ENCODE measurements at places on chromosomes 2 and 18.

DNA sequence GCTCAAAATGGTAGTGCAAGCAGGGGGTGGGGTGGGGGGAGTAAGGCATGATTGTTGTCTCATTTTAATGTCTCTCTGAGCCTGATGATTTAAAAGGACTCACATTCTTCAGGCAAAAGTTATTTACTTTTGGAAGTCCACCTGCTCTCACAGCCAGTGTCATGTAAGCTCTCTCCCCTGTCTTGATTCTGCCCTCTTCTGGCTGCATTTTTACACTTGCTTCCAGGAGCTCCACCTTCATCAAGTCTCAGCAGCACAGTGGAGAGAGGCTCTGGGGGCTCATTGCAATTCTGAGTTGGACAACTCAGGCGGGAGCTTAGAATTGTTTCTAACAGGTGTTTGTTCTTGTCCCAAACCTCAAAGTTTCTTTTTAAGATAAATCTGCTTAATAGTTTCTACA, 39.2 kb downstream of the GNAL start:
- DNase-seq, result no peak

- DNase-seq, result no peak
Observed at GRCh38 chr2:43302182-43302960, 76.0 kb upstream of the ZFP36L2 start.

GRCh38 chr2:75500633-75501032, 60.1 kb downstream of the EVA1A start:
- DNase-seq, result no peak

DNA sequence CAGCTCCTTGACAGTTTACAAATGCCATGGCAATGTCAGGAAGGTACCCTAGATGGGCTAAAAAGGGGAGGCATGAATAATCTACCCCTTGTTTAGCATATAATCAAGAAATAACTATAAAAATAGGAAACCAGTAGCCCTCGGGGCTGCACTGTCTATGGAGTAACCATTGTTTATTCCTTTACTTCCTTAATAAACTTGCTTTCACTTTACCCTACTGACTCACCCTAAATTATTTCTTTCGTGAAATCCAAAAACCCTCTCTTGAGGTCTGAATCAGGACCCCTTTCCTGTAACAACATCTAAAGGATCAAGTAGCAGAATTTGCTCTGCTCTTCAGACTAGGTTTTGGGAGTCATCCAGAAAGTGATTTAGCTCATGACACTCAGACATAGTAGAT, 43.7 kb downstream of the CD8B2 start:
- DNase-seq, result no peak

DNA sequence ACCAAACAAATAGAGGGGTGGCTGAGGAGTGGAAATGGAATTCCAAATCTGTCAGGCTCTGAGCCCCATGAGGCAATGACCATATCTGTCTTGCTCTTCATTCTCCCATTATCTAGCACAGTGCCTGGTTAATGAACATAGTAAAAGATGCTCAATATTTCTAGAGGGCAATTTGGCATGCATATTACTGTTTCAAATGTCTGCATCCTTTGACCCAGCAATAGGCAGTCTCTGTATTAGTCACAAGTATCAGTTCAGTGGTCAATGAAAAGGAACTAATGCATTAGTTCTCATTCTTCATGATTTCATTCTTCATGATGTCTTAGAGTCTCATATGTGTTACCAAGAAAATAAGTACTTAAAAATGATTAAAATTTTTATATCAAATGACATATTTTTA, 28.4 kb upstream of the MALL start:
- DNase-seq, result no peak

DNA sequence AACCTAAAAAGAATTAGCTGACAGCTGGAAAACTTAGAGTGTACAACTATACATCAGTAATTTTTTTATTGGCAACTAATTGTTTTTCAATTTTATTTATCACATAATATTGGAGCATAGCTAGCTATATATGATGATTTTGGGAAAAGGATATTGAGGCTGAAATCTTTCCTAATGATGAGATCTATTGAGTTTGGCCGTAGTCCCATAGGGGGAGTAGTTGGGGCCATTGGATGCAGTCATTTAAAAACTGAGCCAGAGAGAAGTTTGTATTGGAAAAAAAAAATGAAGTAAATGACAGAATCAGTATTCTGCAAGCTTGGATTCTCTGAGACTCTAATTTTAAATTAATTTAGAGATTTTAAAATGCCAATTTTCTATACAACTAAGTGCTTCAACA, 179.8 kb downstream of the LTBP1 start:
- no peak for DNase-seq

GRCh38 chr2:62539606-62540407, 33.8 kb upstream of the TMEM17 start:
- DNase-seq, result no peak

GRCh38 chr18:35597758-35598157, 16.2 kb downstream of the GALNT1 start:
- no peak for DNase-seq

DNA sequence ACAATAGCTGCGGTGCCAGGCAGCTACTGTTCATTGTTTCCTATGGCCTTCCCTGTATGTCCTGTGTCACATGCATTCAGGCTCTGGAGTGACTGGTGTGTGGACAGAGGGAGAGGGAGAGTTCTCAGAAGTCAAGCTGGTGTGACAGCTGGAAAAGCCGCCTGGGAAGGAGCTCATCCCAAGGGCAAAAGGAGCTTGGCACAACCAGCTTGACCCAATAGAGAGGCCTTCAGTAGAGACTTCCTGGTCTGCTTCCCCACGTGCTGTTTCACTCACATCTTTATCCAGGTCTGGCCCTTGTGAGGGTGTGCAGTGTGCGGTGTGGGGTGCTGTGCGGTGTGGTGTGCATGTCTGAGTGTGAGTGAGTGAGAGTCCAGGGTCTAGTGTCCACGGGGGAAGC, 11.1 kb upstream of the NT5DC4 start:
- DNase-seq, result no peak

DNA sequence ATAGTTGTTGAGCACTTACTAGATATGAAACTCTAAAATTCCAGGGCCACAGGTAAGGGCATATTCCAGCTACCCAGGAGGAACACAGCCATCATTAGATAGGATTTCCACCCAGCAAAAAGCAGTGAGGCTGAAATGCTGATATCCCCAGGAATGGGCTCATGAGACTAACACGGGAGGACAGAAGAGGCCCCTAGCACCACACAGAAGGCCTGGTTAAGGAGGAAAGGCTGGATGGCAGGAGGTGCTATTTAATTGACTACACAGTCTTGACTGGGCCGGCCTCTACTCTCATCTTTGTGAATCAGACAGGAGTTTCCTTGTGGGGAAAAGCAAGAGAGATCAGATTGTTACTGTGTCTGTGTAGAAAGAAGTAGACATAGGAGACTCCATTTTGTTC, 61.7 kb downstream of the MRPL35 start:
- no peak for DNase-seq

- DNase-seq, result no peak
Observed at GRCh38 chr2:212539072-212539880, 674 bp upstream of the ERBB4 start.

DNA sequence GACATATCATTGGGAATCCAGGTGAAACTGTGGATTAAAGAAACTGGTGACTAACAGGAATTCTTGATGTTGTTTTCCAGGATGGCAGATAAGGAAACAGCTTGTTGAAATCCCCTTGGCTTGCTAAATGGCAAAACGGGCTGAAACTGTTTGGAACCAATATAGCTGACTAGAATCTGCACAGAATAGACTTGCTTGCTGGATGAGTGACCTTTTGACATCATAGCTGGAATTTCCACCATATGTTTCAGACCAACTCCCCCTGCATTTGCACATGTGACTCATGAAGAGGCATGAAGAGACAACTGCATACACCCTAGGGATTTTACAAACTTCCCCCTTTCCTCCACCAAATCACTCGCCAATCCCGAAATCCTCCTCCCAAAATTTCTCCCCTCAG, 87.7 kb upstream of the LYPD1 start:
- DNase-seq, result no peak

GRCh38 chr2:43328832-43329231, 102.4 kb upstream of the ZFP36L2 start:
- DNase-seq, result no peak

- no peak for DNase-seq
Observed at GRCh38 chr2:16609786-16610185, 55.8 kb downstream of the CYRIA start.

GRCh38 chr2:71018625-71019024, 24.0 kb upstream of the TEX261 start:
- no peak for DNase-seq

- no peak for DNase-seq
Observed at GRCh38 chr2:104873689-104874054, 19.8 kb downstream of the POU3F3 start.

DNA sequence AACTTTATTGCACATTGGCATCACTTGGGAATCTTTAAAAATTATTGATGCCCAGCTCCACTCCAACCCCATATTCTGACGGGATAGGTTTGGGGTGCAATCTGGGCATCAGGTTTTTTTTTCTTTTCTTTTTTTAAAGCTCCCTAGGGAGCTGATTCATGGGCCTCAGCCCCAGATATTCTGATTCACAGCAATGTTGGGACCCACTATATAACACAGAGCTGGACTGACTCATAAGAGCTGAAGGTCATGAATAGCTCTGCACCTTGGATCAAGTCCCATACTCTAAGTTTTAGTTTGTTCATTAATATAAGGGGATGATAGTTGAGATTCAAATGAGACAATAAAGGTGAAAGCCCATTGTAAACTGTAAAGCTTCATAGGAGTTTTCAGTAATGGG, 191.1 kb upstream of the REV1 start:
- DNase-seq, result no peak

GRCh38 chr2:132416723-132417395, at the start of gene GPR39:
TSS of gene GPR39 (plus strand) at chr2:132416805.
- no peak for DNase-seq

DNA sequence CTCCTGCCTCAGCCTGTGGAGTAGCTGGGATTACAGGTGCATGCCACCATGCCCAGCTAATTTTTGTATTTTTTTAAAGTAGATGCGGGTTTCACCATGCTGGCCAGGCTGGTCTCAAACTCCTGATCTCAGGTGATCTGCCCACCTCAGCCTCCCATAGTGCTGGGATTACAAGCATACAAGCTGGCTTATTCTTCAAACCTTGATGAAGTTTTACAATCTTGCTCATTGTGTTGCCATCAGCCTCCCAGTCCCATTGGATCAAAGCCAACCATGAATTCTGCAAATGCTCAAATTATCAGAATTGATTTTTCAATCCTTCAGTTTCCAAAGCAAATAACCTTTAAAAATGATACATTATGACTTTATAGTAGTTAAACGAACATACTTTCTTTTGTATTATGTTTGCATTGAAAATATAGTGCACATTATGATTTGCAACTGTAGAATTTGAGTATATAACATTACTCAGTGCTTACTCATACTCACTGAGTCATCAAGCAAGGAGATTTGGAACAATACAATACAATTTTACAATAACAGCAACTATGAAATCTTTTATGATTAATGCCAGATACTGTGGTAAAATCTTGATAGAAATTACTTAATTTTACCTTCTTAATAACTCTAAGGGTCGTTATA, 1491.9 kb upstream of the CELF4 start:
- DNase-seq, result no peak

- DNase-seq, result no peak
Observed at GRCh38 chr2:63875131-63875527, 33.4 kb downstream of the UGP2 start.

GRCh38 chr2:8638327-8638726, 43.5 kb upstream of the ID2 start:
- DNase-seq, result no peak

- no peak for DNase-seq
Observed at GRCh38 chr2:240648650-240649275, 23.5 kb downstream of the GPR35 start.

- DNase-seq, result no peak
Observed at GRCh38 chr18:30277676-30278075, 764.9 kb downstream of the DSC3 start.

DNA sequence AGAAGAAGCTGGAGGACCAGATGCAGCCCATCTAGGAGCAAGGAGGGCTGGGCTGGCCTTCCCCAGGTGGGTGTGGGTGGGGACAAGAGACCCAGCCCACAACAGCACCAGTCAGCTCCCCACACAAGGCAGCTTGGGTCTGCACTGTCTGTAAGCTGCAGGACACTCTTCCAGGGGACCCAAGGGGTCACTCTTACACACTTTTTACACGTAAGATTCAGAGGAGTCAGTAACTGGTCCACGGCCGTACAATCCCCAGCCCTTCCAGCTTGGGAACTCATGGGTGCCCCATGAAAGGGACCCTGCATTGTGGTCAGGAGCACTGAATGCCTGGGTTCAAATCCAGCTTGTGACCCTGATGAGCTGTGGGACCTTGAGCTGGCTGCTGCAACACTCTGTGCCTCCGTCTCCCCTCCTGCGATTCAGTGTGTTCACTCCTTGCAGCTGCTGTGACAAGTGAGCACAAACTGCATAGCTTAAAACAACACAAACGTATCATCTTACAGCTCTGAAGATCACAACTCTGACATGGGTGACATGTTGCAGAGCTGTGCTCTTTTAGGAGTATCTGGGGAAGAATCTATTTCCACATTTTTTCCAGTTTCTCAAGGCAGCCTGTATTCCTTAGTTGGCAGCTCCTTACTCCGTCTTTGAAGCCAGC, 11.1 kb upstream of the SLC66A3 start:
- no peak for DNase-seq

DNA sequence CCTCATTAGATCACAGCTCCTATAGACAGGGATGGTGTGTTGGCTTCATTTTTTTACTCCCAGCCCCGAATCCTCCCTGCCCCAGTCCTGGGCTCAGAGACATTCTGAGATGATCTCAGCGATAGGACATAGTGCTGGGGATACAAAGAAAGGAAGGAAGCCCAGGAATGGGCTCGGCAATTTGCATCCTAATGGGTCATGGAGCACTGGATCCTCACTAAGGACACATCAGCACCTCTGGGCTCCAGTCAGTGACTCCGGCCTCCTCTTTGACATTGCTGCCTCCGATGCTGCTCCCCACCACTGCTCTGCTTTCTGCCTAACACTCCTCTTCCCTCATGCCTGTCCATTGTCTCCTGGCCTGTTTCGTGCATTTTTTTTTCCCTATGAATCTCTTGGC, 489.1 kb downstream of the STK39 start:
- no peak for DNase-seq

DNA sequence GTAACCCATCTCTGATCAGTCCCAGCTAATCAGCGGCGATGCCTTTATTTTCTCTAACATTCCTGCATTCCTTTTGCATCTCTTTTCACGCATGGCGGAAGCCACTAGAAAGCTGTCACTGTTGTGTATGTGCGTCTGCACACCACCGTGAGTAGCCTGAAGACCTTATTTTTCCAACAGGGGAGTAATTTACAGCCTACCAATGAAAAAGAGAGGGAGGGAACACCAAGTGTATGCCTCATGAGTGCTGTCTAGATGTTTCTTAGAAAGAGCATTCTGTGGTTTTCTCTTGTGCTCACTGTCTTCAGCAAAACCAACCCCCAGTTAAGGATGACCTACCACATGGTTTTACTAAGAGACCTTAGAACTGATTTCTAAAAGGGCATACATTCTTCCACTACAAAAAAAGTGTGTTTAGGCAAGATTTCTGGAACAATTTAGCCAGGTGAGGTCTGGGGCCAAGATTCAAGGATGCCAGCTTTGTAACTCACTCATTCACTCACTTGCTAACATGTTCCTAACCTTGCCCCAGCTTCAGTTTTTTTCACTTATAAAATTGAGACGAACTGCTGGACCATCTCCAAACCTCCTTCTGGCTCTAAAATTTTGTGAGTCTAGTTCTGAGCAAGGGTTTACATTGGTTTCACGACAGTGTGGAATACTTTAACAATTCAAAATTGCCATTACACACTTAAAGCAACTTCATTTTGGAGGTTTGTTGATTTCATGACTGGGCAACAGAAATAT, 51.4 kb downstream of the BCL2 start:
- DNase-seq, result no peak

- DNase-seq, result no peak
Observed at GRCh38 chr2:127047054-127047453, 59.9 kb downstream of the BIN1 start.
